ENCODE measurements at places on chromosomes 1 and 21.

DNA sequence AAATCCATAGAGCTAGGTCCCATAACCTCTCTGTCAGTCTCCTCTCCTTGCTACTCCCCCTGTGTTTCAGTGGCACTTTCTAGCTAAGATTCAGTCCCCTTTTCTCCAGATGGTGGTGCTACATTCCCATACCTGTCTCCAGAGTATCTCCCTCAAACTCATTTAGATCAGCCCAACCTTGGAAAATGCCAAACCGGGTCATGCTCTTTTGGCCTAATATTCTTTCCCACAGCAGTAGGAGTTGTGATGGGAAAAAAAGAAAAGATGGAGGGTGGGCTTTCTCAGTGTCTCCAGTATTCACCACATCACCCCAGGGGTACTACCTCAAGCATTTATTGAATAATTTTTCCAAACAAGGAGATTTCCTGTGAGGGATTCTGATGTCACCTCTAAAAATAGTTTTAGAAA is 3.2 kb upstream of the RXFP4 start:
- peak; percentile 90 for DNase-seq

DNA sequence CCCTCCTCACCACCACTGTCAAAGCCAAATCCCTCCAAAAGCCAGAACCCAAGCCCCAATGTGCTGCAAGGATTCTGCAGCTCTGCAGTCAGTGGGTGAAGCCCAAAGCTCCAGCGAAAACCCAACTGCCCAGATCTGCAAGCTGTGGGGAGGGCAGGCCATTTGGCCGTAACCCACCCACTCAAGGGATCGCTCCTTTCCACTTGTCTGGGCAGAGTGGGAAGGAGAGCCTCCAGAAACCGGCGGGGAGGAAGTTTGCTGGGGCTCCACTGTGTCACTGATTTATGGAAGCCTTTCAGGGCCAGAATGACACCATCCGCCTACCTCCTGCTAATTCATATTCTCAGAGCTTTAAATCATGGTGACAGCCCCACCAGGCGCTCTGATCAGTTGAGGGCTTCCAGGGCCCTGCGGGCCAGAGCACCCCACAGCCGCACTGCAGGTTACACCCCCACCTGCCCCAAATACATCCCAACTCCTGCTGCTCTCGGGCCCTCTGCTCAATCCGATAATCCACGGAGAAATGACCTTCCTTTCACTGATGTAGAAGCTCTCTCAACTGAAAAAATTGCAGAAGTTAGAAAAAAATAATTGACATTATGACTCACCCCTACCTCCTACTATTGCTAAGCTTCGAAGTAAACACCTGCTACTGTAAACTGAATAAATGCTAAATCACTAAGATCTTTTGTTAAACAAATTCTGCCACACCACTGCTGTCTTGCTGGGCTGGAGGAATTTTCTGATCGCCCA is 40.6 kb upstream of the RAB4A start:
- peak; percentile 19 for DNase-seq

DNA sequence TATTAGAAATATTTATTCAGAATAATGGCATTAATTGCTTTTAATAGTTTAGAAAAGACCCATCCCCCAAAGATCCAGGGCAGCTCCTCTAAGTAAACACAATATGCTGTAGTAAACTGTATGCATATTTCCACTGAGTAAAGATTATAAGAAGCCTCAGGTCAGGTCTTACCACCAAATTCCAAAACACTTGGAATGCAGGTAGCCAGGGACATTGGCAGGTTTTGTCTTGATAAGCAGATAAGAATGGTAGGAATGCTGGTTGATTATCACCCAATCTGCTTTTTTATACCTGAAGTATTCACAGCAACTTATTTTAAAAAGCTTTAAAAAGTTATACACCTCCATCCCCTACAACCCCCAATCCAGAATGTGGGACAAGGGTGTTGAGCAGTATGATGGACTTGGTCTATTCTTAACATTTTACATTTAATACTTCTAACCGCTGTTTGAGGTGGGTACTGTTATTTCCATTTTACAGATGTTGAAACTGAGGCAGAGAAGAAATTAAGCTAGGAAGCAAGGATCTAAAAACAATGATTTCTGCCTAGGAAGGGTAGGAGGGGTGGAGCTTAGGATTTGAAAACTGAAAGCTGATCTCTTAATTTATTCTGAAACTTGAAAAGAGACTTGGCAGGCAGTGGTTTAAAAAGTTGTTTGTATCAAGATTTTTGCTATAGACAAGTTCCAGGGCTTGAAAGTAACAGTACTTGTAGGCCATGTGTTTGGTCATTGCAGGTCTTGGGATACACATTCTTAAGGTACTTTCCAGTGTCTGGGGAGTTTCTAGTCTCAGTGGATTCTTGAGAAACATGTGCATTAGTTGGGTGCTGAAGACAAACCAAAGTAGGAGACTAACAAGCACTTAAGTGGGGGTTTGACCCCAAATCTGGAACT is 15.6 kb upstream of the THEM4 start:
- DNase-seq, result no peak

DNA sequence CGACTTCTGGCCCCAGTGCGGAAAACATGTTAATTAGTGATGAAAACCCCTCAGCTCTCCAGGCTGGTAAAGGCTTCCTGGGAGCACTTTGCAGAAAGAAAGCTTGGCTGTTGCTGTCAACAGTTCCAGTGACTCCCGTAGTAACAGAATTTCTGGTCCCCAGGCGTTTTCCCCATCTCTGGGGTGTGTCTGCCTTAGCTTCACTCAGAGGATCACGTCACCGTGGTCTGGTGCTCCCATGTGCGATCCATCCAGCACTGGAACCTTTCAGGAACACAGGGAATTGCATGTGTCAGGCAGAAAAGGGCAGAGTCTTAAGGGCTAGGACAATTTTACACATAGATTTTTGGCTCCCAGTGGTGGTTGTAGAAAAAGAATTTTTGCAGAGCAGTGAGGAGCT is 470.4 kb upstream of the USP24 start:
- DNase-seq, result no peak

DNA sequence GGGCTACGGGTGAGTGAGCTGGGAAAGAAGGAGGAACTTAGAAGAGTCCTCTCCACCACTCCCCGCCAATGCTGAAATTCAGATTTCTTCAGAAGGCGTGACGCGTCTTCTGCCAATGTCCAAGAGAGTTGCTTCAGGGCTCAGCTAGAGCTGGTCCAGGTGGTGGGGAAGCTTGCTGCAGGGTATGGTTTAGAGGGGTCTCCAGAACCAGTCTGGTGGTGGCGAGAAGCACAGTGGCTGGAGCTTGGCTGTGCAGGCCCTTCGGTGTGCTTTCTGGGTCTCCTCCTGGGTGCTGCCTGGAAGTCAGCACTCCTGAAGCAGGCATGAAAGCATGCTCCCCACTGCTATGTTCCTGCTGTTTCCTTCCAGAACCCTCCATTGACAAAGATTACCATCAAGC is 387.2 kb downstream of the PTPRU start:
- DNase-seq, result no peak

GRCh38 chr1:76938304-76938703 is 71.0 kb downstream of the ST6GALNAC5 start:
- no peak for DNase-seq

DNA sequence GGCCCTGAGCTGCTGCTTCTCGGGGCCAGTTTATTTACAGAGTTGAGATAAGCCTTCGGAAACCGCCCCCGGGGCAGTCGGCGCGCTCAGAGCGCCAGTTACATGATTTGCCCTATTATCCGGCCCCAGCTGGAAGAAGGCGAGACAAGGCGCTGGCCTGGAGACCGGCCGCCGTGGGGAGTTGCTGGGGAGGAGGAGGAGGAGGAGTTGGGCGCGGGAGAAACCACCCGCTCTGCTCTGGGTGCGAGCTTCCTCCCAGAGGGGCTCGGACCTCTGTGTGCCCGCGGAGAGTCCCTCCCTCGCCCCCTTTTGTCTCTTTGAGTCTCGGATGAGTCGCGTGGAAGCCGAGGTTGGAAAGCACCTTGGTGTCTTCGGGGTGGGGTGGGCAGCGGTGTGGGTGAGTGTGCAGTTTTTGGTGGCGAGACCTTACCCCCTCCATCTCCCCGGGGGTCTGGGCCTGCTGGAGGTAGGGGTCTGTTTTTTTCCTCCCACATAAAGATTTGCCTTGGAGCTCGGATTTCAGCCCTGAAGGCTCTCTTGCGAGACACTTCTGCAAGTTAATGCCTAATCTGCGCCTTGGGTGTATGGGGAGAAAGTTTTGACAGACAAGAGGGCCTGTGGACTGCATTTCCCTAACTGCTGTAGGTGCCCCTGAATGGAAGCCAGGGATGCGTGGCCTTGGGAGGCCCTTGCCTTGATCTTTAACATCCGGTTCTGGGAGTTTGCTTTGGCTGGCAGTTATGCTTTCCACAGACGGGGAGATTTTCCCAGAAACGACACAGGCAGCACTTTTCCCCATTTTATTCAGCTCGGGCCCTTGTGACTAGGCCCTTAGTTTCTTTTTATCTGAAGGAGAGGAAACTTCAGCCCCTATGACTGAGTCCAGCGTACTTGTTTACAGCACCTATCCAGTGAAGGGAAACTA is 80.0 kb downstream of the NDUFS5 start:
- DNase-seq, result peak; percentile 16

DNA sequence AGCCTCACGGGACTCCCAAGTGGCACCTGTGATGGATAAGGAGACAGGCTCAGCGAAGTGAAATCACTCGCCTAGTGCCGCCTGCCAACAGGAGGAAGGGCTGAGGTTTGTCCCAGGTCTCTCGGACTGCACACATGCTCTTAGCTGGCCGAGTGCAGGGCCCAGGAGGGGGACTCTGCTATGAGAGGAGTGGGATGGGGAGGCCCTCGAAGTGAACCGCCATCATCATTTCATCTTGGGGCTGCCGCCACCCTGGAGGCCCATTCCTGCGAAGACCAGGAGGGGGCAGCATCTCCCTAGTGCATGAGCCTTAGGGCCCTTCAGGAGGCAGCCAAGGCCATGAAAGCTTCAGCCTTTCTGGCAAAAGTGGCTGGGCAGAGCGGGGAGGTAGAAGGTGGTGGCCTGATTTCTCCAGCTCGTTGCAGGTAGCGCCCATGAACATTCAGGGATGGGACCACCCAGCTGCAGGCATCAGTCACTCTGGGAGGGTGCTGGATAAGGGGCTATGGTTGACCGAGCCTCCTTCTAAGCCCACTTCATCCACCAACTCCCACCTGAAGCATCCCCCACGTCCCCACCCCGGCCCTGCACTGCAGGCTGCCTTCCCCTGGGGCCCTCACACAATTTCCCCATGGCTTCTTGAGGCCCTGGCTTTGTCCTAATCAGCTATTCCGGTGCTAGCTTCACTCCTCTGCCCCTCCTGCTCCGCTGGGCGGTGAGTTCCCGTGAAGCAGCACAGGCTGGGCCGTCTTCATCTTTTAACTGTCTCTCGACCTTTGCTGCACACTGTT is 17.2 kb upstream of the RASSF5 start:
- DNase-seq, result peak; percentile 68

GRCh38 chr1:219541946-219542345 is 71.0 kb downstream of the ZC3H11B start:
- no peak for DNase-seq

DNA sequence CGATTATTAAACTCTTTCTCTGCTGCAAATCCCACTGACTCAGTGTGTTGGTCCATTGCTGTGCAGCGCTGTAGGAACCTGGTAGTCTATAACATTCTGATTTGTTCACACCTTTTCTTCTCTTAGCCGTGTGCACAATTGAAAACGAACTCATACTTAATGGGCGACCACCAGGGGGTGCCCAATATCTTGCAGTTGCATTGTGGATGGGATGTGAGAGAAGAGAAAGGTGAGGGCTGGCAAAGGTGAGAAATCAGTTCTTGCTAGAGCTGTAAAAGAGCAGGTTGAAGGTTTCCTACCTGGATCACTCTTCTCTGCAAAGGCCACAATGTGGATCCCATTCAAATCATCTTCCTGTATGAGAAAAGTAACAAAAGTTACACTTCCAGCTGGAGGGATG is 51.0 kb downstream of the CASQ2 start:
- peak; percentile 29 for DNase-seq

- peak; percentile 90 for DNase-seq
Measured at GRCh38 chr21:16420031-16420724, 690.4 kb downstream of the USP25 start.

DNA sequence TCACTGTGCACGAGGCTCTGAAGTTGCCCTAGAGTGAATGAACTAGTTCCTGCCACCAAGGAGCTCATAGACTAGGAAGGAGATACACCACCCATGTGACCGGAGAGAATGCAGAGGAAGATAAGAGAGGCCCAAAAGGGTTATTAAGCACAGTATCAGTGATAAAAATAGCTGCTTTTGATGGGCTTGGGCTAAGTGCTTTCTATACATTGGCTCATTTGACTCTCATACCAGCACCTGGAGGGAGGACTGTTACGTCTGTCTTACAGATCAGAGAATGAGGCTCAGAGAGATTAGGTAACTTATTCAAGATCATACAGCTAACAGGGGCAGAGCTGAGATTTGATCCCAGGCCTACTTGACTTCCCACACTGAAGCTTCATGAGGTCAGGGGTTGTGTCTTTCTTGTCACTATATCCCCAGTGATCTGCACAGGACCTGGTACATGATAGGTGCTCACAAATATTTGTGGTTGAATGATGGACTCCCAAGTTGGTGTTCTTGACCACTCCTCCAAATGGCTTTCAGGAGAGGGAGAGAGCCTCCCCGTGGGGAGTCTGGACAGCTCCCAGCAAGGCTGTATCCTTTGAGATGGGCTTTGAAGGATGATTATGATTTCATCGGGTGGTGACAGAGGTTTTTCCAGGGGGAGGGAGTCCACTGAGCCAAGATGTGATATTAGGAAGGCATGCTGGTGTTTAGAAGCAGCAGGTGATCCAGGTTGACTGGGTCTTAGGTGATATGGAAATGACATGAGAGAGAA is 14.4 kb downstream of the PPFIA4 start:
- no peak for DNase-seq

DNA sequence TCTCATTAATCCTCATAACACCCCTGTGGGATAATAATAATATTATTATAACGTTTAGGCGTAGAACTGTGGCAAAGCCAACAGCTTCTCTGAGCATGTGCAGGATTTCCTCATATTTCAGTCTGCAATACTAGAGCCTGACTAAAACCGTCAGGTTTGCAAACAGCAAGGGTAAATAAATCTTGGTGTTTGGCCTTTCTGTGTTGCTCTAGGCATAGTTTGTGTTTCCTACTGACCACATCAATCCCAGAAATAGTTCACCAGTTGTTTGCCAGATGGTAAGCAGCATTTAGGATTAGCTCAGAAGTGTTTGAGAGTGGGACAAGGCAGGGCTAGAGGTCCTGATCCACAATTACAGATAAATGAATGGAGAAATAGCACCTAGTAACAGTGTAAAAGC is 2.8 kb upstream of the KCNA3 start:
- peak; percentile 26 for DNase-seq

- DNase-seq, result no peak
Measured at GRCh38 chr1:44598167-44598566, 76.1 kb downstream of the TMEM53 start.

- peak; percentile 54 for DNase-seq
Measured at GRCh38 chr21:43361127-43361492, 65.8 kb downstream of the SIK1 start.

Measured in NCI-H345 (cell line).